ENCODE measurements at places on chromosomes 3 and 15.

DNA sequence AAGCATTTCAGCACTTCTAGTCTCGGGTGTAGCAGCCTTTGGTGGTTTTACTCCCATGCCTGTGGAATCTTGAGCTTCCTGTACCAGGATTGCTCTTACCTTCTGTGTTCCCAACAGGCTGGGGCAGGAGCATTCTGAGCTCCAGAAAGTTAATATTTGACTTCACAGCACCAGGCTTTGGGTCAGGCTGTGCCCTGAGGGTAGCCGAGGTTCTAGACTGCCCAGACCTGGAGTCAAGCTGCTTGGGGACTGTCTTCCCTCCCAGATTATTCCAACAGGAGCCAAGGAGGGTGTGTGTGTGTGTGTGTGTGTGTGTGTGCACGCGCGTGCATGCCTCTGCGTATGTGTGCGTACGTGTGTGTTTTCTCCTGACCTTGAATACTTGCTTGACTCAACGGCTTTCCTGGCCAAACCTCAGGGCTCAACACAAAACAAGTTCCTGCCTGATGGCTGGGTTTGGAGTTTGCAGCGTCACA is 94.8 kb downstream of the FLNB start:
- no peak for DNase-seq

DNA sequence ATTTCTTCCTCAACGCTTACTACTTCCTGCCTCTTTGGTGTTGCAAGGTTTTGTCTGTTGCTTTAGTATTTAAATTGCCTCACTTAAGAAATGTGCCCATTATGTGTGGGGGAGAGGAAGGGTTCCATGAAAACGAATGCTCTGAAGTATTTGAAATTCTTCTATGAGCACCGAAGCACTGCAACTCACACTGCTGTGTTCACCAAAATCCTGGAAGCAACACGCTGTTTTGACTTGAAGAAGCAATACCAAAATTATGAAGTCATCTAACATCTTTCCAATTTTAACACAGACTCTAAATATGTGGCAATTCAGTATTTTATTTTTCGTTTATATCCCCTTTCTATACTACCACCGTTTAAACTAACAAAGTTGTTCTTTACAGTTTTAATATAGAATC is 101.5 kb downstream of the RBMS3 start:
- no peak for DNase-seq

GRCh38 chr3:146166826-146167225 is 5.8 kb upstream of the PLOD2 start:
- no peak for DNase-seq

GRCh38 chr15:99399061-99399460 is 147.8 kb downstream of the LRRC28 start:
- no peak for DNase-seq

- DNase-seq, result no peak
These were observed 107.4 kb upstream of the HES1 start for GRCh38 chr3:194028434-194029004.

DNA sequence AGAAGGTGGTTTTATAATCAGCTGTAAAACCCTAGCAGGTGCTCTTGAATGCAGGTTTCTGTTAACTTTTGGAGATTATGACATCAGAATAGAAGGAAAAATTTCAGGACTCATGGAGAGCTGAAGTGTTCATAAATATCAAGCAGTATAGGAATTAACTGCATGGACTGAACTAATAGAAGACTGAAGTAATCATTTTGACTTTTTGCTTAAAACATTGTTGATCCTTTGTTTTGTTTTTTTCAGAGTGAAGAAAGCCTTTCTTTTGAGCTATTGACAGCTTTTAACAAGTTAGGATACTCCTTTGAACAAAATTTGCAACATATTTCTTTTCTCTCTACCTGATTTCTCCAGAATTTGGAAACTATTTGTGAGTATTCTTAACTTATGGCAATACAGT is 70.6 kb upstream of the DAZL start:
- DNase-seq, result no peak

DNA sequence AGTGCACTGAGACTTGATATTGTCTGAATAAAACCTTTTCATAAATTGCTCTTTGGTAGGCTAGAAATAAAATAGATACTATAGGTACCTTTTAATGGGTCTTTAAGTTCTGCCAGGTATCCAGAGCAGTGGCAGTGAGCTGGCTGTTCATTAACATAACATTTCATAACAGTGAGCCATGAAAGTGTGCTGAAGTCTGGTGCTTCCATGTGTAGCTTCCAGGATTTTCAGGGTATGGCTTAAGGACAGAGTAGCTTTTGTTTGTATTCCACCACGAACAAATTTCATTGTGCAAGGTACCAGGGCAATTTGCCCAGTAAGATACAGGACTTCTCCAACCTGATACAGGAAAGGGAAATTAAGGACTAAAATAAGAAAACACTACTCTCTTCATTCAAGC is 124.7 kb upstream of the NANOGP8 start:
- DNase-seq, result no peak

DNA sequence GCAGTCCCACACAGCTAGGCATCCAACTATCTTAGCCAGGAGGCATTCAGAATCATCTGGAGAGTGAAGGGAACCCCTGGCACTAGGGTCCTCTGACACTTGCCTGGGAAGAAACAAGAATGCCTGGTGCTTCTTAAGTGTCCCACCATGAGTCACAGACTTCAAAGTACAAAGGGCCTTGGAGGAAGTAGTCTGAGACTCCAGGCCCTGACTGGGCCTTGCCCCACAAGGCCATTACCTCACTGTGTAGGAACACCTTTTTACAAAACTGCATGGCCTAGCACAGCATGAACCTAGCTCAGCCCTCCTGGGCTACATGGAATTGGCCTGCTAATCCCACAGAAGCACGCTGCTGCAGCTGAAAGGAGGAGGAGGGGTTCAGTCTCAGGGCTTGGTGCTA is 104.5 kb upstream of the SLCO2A1 start:
- DNase-seq, result no peak

DNA sequence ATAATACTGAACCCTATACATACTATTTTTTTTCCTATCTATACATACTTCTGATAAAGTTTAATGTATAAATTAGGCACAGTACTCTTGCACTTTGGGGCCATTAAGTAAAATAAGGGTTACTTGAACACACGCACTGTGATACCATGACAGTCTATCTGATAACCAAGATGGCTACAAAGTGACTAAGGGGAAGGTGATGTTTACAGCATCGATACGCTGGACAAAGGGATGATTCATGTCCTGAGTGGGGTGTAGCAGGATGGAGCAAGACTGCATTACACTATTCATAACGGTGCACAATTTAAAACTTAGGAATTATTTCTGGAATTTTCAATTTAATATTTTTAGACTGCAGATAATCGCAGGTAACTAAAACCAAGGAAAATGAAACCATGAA is 30.0 kb upstream of the SLC2A2 start:
- DNase-seq, result no peak

GRCh38 chr3:123552095-123552714 is 32.6 kb downstream of the HACD2 start:
- no peak for DNase-seq

DNA sequence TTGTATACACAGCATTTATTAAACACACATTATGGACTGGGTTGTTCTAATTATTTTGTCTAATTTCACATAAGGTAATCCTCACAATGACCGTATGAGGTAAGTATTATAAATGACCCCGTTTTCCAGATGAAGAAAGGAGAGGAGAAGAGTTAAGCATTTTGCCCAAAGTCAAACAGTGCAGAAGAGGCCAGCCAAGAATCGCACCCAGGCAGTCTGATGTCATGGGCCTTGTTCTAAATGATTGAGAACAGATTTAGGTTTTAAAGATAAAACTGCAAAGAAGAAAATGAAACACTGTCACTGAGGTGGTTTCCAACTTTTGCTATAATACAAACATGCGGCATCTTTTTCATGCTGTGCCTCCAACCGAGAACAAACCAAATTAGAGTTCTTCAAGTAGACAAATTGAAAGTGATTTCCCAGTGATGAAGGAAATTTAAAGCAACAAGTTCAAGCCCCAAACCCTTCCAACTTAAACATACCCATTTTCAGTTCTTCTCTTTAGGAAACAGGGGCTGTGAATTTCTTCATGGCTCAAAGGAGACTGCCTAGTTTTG is 155.3 kb downstream of the THRB start:
- no peak for DNase-seq

DNA sequence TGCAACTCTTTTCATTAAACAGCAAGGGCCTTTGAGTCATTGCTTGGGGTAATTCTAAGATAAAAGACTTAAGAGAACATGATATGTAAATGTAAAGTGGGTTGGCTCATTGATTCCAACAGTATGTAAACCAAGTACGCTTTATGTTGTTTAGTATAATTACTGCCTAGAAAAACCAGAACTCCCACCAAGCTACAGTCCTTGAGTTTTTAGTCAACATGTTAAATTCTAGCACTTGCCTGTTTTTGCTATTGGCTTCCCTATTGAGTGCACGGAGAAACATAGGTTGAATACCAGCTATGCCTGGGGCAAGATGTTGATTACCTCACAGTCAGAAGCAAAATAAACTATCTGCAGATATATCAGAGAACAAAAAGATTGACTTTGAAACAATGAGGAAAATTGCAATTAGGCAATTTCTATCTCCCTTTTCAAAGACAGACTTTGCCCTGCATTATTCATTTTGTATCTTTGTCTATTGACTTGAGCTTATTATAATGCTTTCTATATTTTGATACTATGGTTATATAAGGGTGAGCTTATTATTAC is 179.3 kb downstream of the ZPLD1 start:
- DNase-seq, result no peak

- no peak for DNase-seq
These were observed 67.7 kb downstream of the EXOG start for GRCh38 chr3:38563886-38564270.

GRCh38 chr15:92519709-92520108 is 126.0 kb downstream of the ST8SIA2 start:
- no peak for DNase-seq

DNA sequence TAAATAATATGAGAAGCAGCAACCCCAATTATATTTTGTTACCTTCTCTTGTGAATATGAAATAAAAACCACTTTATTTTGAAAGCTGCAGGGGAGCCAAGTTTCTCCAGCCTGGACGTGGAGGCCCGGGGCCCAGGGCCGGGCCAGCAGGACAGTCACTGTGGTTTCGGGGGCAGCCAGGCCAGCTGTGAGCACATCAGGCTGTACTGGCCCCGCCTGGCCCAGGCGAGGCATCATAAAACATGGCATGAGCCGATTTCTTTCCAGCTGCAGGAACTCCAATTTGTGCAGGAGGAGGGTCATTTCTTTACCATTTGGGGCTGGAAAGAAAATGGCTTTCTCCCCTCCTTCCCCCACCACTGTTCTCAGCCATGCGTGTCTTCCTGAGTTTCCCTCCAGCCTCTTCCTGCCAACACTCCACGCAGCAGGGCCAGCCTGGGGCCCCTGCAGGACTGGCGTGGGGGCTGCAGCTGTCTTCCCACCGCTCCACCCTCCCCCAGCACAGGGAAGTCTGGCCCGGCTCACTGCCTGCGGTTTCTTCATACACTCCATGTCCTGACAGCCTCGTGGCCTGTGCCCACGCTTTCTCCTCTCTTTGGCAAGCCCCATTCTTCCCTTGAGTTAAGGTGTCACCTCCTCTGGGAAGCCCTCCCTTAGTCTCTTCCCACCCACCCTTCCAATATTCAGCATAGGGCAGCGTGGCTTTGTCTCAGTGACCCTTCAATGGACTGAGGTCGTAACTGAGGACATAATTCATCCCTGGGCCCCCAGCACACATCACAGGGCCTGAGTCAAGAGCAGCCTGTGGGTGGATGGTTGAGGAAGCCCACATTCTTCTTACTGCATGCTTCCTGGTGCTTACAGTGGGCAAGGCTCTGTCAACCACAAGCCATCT is 135.8 kb downstream of the CHSY1 start:
- no peak for DNase-seq

GRCh38 chr3:109081746-109082510 is 36.0 kb downstream of the MORC1 start:
- no peak for DNase-seq

GRCh38 chr15:75348034-75348561 is 1.3 kb downstream of the NEIL1 start:
- DNase-seq, result no peak

DNA sequence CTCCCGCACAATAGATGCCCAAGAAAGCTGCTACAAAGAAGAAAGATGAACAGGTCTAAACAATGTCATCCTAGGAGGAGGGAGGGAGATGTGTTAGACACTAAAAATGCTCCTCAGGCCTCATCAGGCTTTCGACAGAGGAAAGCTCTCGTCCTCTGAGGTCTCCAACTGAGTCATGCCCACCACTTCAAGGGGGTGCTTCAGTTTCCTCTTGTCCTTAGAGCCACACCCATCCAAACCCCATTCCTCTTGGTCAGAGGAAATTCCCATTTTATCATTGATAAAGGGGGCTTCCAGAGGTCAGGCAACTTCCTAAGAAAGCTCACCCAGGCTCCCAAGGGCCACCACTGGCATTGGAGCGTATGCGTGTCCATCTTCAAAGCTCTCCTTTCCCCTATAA is 50.1 kb downstream of the HEG1 start:
- DNase-seq, result no peak

DNA sequence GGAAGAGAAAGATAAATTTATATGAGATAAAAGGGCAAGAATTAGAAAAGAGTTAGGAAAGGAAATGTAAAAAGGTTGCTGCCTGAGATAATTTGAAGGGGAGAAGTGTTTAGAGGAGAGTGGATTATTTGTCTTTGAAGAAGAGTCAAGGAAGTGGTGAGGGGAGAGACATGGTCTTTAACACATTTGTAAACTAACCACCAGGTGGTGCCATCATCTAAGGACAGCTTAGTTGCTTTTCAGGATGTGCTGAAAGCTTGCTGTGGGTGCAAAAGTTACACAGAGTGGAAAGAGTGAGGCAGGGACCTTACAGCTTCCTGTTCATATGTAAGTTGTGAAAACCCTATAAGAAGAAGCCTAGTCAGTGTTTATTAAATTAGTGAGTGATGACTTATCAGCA is 114.1 kb upstream of the DNAJC19 start:
- DNase-seq, result no peak

- no peak for DNase-seq
These were observed 2.9 kb downstream of the USP50 start for GRCh38 chr15:50543556-50543955.

DNA sequence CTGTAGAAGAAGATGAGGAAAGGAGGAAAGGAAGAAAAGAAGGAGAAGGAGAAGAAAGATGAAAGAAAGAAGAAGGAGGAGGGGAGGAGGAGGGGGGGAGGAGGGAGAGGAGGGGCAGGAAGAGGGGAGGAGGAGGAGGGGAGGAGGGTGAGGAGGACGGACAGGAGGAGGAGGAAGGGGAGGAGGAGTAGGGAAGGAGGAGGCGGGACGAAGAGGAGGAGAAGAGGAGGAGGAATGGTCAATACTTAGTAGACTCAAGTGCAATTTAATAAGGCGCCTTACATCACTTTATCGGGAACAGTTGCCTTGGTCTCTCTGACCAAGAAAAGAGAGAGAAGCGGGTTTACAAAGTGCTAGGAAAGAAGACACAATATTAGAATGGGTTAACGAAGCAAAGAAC is 23.7 kb upstream of the NR2E3 start:
- no peak for DNase-seq

GRCh38 chr15:87942316-87942715 is 314.2 kb downstream of the NTRK3 start:
- no peak for DNase-seq

GRCh38 chr3:155185631-155186071 is 105.5 kb downstream of the MME start:
- DNase-seq, result no peak

Data from stimulated activated CD8-positive, alpha-beta memory T cell treated with anti-CD3 and anti-CD28 coated beads, Interleukin-15, amount 100 ng/mL, for 24 hours (primary cell).